Naive thymus-derived CD4-positive, alpha-beta T cell (primary cell): ENCODE measurements at places on chromosomes 11 and 22. TPM values are rescaled to one million over a fixed set of nuclear protein-coding genes. Genes with fewer than 3 reads are reported as not detected.

C22orf42 gene
- not detected for total RNA-seq

FADS1 gene
- 13.7 TPM for total RNA-seq

P2RY2 gene
- 5.3 TPM for total RNA-seq

SAA4 gene
- not detected for total RNA-seq

OR8A1 gene
- not detected for total RNA-seq

DNA sequence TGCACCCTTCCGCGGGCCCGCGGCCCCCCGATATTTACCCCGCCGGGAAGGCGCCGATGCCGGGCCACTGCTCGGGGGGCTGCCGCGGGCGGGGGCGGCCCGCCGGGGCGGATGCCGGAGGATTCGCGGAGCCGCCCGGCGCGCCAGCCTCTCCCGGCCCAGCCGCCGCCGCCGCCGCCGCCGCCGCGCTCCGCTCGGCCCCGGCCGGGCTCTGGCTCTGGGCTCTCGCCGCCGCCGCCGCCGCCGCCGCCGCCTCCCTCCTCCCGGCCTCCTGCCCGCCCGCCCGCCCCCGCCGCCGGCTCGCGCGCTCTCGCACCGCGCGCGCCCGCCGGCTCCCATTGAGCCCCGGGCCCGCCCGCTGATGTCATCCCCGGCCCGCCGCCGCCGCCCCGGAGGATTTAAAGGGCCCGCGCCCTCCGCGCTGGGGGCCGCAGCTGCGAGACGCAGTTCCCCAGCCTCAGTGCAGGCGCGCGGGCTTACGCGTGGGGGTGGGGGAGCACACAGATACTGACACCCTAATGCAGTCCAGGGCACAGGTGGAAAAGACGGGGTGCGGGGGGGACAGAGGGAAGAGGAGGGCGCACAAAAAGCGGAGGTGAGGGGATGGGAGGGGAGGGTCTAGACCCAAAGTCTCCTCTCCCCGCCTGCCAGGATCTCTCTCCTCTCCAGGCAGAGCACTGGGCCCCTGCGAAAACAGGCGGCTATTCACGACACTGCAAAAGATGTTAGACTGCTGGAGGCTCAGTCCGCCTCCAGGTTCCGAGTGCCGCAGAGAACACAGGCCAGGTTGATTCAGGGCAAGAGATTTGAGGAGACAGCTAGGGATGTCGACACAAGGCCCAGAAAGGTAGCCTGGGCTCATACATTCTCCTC is at the start of gene CSNK1E:
CSNK1E (minus strand) TSS at position 312 of the 873 bp plus-strand sequence. CDS start 3,276 bp downstream, outside the sequence.
- H3K27me3 ChIP-seq: no peaks in the 10 kb centered on the region
- DNase-seq: peak; percentile 74
- peak within 1 kb of the TSS; percentile 62 for H3K4me3 ChIP-seq
- no peaks in the 10 kb centered on the region for H3K36me3 ChIP-seq
- H3K27ac ChIP-seq: peak within 1 kb of the TSS; percentile 91
- H3K4me1 ChIP-seq: peaks cover 39% of the 10 kb centered on the region

- peak overlapping the region; percentile 62 for H3K27ac ChIP-seq
- H3K27me3 ChIP-seq: no peaks in the 10 kb centered on the region
- H3K4me3 ChIP-seq: no peak overlapping the region
- DNase-seq: no peak
- H3K4me1 ChIP-seq: peaks cover 12% of the 10 kb centered on the region
These were observed 35.3 kb downstream of the MED15 start for GRCh38 chr22:20542736-20543135.

DNA sequence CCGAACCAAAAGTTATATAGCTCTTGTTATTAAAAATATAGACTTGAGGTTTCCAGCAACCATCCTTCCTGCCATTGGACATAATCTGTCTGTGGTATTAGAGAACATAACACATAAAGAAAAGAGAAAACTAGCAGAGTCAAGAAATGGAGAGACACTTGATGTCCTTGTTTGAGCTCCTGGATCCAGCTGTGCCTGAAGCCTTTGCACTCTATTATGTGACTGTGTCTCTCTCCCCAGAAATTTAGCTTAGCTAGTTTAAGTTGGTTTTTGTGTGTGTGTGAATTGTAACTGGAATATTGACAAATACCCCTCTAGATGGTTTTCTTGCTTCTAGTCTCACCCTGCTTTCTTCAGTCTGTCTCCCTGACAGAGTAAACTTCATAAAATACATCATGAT is 61.6 kb downstream of the SC5D start:
- no peak for DNase-seq
- H3K27me3 ChIP-seq: no peaks in the 10 kb centered on the region
- H3K4me1 ChIP-seq: no peaks in the 10 kb centered on the region
- no peak overlapping the region for H3K27ac ChIP-seq

- H3K27ac ChIP-seq: peak overlapping the region; percentile 3
- peak; percentile 68 for DNase-seq
- no peaks in the 10 kb centered on the region for H3K27me3 ChIP-seq
- peaks cover 15% of the 10 kb centered on the region for H3K4me1 ChIP-seq
- H3K4me3 ChIP-seq: no peak overlapping the region
These were observed 2.8 kb upstream of the LZTR1 start for GRCh38 chr22:20979243-20979809.
